NCI-H526 (cell line): ENCODE measurements at places on chromosomes 3 and 15.

DNA sequence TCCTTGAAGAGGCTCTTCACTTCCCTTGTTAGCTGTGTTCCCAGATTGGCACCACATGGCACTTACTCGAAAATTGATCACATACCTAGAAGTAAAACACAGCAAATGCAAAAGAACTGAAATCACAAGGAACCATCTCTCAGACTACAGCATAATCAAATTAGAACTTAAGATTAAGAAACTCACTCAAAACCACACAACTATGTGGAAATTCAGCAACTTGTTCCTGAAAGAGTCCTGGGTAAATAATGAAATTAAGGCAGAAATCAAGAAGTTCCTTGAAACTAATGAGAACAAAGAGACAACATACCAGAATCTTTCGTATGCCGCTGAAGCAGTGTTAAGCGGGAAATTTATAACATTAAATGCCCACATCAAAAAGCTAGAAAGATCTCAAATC, 566.3 kb upstream of the TGFBR2 start:
- DNase-seq, result no peak

DNA sequence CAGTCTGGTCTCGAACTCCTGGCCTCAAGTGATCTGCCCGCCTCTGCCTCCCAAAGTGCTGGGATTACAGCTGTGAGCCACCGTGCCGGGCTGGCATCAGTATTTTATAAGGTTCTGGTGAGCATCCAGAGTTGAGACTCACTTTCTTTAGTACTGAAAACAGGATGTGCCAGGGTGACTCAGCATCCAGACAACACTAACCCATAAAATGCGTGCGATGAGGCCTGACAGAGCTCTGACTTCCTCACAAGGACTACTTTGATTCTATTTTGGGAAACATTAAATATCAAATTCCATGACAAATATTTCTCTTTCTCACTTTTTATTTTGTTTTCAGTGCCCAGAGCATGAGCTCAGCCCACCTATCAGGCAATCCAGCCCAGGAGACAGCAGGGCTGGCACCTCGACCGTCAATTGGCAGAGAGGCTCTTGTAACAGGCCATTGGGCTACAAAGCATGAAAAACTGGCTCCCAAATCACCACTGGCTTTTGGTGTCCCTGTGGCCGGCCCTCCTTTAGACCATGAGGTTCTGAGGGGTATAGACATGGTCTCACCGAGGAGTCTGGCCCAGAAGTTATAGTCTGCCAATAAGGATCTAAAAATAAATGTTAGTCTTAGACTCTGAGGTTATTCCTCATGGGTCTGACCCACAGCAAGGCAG, 75.0 kb downstream of the FEM1B start:
- no peak for DNase-seq

GRCh38 chr15:88121968-88122530, 134.5 kb downstream of the NTRK3 start:
- no peak for DNase-seq

GRCh38 chr3:185021256-185021655, 131.6 kb downstream of the C3orf70 start:
- no peak for DNase-seq

DNA sequence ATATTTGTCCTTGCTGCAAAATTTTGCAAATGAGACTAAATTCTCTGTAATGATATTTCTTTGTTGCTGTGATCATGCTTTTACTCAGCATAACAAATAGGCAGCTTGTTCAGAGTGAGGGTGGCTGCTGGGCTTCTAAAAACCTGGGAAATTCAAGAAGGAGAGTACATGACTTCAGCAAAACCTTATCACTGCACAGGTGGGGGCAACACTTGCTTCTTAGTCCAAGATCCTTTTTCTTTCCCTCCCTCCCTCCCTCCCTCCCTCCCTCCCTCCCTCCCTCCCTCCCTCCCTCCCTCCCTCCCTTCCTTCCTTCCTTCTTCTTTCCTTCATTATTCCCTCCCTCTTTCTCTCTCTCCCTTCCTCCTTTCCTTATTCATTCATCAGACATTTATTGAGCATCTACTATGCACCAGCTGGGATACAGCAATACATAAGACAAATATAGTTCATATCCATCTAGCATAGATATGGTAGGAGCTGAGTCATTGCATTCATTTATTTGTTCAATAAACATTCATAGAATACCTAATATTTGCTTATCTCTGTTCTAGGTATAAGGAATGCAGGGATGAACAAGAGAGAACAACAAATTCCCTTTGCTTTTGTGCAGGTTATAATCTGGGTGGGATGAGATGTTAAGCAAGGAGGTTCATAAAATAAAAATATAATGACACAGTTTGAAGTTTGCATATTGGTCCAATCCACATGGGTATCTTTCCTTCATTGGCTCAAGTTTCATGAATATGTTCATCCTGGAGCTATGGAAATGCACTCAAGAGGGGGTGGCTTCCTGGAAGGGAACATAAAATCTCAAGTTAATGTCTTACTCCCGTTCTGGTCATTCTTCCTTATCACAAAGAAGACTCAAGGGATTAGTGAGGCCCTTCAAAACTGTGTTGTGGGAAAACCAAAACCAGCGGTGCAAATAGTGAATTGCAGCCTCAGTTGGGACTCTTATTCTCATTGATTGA, 210.7 kb downstream of the PDCD6IP start:
- no peak for DNase-seq

DNA sequence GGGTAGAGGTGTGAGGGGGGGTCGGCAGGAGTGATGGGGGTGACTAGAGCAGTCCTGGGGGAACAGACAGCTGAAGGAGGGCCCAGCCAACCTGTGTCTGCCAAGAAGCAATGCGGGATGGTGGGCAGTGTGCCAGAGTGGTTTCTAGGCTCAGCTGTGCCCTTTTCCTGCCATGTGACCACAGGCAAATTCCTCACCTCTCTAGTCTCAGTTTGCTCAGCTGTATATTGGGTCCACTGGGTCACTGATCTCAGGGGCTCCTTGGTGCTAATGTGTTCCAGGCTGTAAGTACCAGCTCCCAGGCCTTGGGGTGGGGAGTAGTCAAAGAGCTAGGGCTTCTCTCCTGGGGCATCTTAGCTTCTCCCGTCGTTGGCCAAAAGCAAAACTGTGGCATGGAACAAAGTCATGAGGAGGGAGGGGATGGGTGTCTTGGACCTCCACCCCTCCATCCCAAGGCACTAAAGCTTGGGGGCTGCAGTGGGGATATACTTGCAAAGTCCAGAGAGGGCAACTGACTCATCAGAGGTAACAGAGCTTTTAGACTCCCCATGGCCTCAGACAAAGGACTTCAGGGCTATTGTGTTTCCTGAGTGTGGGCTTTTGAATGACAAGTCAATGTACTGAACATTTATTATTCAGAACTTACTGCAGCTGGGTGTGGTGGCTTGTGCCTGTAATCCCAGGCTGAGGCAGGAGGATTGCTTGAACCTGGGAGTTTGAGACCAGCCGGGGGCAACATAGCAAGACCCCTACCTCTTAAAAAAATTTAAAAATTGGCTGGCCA, 20.9 kb downstream of the SMAD6 start:
- no peak for DNase-seq

GRCh38 chr3:71466483-71466882, 117.0 kb downstream of the FOXP1 start:
- DNase-seq, result no peak

DNA sequence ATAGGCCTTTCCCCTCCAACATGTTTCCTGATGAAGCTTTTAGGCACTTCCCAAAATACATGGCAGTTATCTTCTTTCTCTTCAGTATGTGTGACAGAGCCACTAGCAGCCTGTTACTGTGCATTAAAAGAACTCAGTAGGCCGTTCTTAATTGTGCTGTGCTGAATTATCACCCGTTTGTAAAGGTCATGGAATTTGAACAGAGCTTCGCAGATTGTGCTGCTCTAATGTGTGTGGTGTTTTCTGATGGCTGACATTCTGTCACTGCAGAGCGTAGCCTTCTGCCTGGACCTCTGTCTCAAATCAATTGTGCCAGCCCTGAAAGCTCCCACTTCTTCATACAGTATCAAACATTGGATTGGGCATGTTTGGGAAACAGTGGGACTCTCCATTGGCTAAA, 111.3 kb downstream of the C3orf70 start:
- no peak for DNase-seq

DNA sequence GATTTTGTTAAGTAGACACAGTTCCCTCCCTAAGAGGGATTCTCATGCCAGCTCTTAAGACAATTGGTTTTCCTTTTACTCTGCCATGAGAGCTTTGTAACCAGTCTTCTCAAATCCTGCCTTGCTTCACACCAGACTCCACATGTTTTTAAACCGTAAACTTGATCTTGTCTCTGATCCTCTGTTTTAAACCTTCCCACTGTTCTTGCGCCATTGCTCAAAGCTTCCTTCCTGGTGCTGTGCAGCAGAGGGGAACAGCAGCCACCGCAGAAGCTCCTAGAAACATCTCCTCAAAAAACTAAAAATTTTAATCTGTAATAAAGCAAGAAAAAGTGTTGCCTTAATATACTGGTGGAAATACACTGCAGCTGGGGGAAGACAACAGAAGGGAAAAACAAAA, 154.5 kb upstream of the SATB1 start:
- no peak for DNase-seq

DNA sequence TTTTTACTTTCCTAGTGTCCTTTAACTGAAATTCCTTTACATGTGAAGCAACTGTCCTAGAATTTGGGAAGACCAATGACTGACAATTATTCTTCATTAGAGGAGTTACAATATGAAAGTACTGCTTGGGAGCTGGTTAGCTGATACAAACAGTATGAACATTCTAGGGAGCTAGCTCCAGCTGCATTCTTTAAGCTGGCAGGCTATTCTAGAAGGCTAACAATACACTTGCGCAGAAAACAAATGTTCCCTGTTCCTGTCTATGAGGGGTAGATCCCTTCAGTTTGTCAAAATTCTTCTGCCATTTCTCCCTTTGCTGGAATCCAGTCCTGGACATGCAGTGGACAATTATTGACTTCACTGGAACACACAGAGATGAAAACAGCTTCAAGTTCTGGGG, 60.2 kb upstream of the NANOGP8 start:
- no peak for DNase-seq

DNA sequence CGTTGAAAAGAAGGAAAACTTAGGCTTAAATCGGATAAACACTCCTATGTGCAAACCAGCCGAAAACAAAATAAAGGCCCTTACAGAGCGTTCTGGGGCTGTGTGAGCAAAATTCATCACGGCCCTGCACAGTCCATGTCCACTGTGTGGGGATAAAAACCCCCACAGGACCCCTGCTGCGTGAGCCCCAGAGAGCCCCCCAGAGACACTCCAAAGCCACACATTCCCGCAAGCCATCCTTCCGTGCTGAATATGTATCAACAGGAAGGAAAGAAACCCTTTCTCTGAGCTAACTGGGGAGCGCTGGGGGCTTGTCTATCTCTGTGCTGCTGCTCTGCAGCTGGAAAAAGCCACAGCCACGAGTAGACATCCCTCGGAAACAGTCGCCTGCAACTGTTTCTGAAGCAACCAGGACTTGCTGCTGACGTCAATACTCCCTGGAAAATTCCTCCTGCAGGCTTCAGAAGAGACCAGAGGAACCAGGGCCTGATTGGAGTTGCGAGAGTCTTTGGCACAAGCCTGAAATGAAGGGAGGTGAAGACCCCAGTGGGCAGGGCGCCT, 72.7 kb downstream of the NUP210 start:
- no peak for DNase-seq

- no peak for DNase-seq
Observed at GRCh38 chr15:33547876-33548275, 237.1 kb downstream of the RYR3 start.

GRCh38 chr3:60403866-60404265, 847.4 kb downstream of the FHIT start:
- no peak for DNase-seq

DNA sequence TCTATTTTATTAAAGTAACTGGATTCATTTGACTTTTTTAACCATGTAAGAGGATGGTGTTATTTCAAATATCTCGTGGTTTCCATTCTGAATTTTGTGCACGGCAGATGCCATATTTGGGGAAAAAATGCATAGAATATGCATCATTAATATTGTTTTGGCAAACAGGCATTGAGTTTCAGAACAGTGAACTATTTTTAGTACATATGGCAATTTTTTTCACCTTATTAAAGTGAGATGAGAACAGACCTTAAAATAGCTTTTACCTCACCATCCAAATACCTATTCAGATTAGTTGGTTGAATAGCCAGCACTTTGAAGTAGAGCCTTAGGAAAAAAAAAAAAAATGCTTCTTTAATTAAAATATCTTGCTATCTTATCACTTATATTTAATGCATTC, 117.3 kb upstream of the FLNB start:
- DNase-seq, result no peak

DNA sequence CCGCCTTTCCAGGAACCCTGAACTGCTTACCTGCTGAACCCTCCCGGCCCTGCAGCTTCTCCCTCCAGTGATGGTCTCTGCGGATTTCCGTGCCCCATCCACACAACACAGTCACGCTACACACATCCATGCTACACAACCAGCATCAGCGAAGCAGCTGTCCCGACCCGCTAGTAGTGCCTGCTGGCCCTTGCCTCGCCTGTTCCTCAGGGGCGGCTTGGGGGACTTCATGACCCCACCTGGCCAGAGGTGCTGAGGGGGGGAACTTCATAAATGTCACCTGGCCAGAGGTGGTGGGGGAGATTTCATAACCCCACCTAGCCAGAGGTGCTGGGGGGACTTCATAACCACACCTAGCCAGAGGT, 530 bp upstream of the TUBGCP5 start:
- no peak for DNase-seq

- DNase-seq, result no peak
Observed at GRCh38 chr3:188915127-188915526, 256.6 kb upstream of the TPRG1 start.

- peak; percentile 61 for DNase-seq
Observed at GRCh38 chr3:195441992-195442572, 738 bp downstream of the ACAP2 start.

GRCh38 chr3:10619989-10620832, 114.8 kb upstream of the ATP2B2 start:
- DNase-seq, result no peak

GRCh38 chr3:136343873-136344555, 93.9 kb downstream of the PCCB start:
- DNase-seq, result no peak

GRCh38 chr3:144350125-144350524, 378.5 kb downstream of the DIPK2A start:
- no peak for DNase-seq

DNA sequence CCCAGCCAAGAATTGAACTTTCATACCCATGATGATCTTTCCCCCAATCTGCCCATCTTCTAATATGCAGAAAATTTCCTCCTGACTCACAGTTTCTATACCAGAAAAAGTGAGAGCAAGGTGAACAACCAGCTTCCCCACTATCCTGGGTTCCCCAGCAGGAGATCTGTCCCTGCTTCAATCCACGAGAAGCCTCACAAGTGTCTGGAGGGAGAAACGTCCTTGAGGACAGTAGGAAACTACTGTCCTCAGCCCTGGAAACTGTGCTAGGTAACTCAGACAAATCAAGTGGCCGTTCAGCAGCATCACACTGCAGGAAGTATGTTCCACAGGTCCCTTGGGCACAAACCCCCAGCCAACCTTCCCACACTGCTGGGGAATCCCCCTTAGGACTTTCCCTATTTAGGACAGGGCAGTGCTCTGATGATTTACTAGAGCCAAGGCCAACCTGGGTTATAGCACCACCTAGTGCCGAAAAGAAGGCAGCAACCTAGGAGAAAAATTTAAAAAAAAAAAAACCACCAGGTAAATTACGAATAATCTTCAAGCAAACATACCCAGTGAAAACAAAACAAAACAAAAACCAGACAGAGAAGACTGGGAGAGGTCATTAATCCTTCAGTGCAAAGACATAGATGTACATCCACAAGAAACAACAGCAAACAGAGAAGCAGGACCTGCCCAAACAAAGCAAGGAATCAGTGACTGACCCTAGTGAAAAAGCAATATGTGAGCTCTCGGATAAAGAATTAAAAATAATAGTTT, 36.0 kb downstream of the MORC1 start:
- no peak for DNase-seq
